ENCODE measurements at places on chromosomes 7 and 10.

DNA sequence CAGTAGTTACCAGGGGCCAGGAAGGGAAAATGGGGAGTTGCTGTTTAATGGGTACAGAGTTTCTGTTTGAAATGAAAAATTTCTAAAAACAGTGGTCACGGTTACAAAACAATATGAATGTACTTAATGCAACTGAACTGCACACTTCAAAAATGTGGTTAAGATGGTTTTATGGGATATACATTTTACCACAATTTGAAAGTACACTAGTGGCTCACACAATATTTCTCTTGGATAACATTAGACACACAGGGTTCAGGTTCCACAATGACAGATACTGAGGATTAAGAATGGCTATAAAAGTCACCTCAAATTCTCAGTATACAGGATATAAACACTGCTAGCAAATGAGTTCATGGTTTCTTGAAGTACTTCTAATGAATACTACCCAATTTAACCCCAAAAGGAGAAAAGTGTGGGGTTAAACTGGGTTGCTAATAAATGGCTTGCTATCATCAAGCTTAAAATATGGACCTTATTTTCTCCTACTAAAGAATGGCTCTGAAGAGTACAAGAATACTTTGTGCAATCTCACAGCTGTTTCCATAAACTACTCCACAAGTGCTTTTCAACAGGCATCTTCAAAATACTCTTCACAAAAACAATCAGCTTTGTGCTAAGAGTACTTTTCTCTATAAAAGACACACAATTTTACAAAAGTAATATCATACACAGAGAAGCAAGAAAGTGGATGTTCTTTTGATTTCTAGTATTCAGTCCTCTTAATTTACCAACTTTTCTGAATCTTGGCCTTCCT lies 92.9 kb downstream of the SRPK2 start:
- no peak for DNase-seq

DNA sequence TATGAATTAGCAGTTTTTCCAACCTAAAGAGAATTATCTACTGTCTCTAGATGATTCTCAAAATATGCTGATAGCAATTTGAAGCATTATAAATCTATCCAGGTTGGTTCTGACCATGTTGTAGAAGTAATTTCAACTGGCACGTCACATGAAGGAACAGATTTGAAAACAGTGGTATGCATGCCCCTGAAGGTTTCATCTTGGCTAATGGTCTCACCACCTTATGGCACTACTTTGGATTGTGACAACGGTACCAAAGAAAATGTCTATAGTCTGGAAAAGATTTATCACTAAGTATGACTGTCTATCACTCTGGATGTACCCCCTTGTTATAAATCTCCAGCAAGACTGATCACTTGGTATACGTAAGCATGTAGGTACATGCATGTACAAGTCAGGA lies 723.1 kb upstream of the GALNT17 start:
- DNase-seq: no peak

DNA sequence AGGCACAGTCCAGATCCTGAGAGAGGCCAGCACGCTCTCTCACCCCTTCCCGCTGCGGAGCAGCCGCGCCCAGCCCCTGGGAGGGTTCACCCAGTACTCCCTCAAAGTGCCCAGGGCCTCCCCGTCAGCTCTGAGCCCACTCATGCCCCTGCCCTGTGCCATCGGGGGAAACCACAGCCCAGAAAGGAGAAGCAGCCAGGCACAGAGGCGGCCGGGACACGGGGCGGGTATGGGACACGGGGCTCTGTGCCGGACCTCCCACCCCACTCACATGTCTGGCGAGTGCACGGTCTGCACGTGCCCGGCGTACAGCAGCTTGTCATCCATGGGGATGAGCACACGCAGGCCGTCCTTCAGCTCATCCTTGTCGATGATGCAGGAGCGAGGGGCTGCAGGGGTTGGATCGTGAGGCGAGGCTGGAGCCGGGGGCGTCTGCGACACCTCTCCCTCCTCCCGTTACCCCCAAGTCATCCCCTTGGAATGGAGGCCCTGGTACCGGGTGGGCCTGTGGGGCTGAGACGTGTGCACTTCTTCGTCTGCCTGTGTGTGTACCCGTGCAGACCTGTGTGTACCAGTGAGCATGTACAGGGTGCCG lies 38.2 kb downstream of the SLC29A4 start:
- no peak for DNase-seq

GRCh38 chr7:66747385-66747784 lies 6.9 kb downstream of the RABGEF1 start:
- DNase-seq: no peak

DNA sequence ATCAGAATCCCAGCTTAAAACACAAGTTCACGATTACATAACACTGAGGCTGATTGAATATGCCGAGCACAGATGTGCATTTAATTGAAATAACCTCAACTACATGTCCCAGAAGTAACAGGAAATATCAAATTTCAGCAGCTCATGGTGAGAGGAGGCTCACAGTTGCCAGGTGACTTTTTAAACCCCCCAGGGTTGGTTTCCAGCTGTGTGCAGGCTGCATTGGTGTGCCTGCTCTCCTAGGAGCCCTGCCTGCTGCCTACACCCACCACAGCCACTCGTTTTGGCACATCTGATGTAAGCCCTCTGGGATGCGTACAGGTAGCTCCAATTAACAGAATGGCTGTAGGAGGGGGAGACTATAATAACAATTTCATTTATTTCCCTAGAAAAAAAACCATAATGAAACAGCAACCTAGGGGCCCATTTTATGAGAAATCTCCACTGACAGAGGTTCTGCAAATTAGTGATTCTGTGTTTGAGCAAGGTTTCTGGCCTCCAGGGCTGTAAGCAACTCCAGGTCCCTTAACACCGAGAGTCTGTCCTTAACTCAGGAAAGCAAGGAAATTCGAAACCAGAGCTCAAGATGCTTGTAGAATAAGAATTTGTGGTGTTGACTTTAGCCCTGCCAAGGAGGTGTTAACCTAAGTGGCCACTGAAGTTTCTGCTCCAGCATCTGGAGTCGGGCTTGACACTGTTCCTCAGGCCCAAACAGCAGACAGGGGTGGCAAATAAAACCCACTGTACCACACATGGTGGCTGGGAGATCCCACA lies 161.9 kb downstream of the BMPER start:
- DNase-seq: no peak

- no peak for DNase-seq
These were observed 820.7 kb downstream of the GRID1 start for GRCh38 chr10:85545874-85546273.

DNA sequence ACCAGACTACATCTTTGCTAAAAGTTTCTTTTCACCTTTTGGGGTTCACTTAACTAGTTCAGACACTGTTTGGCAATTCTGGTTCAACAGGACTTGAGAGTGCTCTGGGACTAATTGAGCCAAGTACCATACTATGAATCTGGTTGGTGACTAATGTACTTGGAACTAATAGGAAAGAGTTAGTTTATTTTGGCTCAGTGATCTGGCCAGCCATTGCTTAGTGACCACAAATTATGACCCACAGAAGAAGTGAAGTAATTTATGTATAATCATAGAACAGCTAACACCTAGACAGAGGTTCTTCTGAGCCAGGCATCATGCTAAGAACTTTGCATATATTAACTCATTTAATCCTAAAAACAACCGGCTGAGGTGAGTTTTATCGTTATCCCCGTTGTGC lies 126.5 kb upstream of the JCAD start:
- DNase-seq: no peak

GRCh38 chr10:97916586-97916985 lies 66.9 kb downstream of the GOLGA7B start:
- DNase-seq: no peak

GRCh38 chr7:81789406-81790119 lies 19.7 kb upstream of the HGF start:
- no peak for DNase-seq

DNA sequence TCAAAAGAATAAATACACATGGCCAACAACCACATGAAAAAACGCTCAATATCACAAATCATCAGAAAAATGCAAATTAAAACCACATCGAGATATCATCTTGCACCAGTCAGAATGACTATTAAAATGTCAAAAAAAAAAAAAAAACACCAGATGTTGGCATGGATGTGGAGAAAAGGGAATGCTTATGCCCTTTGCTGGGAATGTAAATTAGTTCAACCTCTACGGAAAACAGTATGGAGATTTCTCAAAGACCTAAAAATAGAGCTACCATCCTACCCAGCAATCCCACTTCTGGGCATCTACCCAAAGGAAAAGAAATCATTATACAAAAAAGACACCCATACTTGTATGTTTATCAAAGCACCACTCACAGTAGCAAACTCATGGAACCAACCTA lies 45.0 kb upstream of the DIP2C start:
- DNase-seq: no peak

GRCh38 chr10:124008187-124008586 lies 85.2 kb downstream of the CHST15 start:
- DNase-seq: no peak

- DNase-seq: peak; percentile 74
These were observed 695 bp downstream of the HSPA12A start for GRCh38 chr10:116741391-116742351.

GRCh38 chr7:815284-816216 lies 16.7 kb upstream of the SUN1 start:
- peak; percentile 96 for DNase-seq

- DNase-seq: peak; percentile 97
These were observed 64.5 kb upstream of the SYPL1 start for GRCh38 chr7:106176414-106177299.

DNA sequence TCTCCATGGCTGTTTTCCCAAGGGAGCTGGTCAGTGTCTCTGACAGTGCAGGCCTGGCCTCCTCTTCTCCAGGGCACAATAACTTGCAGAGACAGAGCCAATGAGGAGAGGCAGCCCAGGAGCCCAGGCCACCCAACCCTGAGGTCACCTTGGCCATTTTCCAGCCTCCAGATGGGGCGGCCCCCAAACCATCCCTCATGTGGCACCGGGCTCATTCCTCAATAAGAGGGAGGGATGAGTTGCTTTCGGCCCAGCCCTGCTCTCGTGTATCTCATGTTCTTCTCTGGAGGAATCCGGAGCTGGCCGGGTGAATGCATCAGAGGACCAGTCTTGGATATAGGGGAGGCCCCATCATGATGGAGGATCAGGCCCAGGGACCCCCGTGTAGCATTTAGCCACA lies 98.9 kb downstream of the C10orf105 start:
- DNase-seq: no peak

- peak; percentile 29 for DNase-seq
These were observed 38.0 kb upstream of the TMEM72 start for GRCh38 chr10:44873160-44873559.

GRCh38 chr10:83862723-83863122 lies 276.6 kb upstream of the GHITM start:
- DNase-seq: no peak

- DNase-seq: peak; percentile 32
These were observed 106.0 kb downstream of the ADARB2 start for GRCh38 chr10:1631282-1631681.

DNA sequence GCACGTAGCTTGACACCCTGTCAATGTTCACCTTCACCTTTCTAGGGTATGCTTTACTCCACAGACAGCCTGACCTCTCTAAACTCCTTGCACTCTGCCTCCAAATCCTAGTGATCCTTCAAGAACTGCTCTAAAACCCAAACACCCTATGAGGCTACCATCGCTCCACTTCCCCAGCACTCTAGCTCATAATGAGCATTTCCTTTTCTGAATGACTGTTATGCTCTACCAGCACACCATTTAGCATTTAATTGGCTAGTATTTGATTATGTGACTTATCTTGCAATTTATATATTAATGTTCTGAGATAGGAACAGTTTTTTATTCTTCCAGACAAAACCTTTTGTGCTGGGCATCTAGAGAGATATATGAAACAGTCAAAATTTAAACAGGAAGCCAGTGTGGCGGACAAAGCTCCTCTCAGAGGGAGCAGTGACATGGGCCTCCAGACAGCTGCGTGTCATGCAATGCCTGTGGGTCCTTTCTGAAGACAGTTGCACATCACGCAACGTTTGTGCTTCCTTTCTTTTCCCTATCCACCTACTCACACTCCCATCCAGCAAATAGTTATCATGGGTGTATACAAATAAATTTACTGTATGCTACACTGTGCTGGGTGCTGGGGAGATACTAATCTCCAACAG lies 86.3 kb downstream of the ALOX5 start:
- DNase-seq: no peak

DNA sequence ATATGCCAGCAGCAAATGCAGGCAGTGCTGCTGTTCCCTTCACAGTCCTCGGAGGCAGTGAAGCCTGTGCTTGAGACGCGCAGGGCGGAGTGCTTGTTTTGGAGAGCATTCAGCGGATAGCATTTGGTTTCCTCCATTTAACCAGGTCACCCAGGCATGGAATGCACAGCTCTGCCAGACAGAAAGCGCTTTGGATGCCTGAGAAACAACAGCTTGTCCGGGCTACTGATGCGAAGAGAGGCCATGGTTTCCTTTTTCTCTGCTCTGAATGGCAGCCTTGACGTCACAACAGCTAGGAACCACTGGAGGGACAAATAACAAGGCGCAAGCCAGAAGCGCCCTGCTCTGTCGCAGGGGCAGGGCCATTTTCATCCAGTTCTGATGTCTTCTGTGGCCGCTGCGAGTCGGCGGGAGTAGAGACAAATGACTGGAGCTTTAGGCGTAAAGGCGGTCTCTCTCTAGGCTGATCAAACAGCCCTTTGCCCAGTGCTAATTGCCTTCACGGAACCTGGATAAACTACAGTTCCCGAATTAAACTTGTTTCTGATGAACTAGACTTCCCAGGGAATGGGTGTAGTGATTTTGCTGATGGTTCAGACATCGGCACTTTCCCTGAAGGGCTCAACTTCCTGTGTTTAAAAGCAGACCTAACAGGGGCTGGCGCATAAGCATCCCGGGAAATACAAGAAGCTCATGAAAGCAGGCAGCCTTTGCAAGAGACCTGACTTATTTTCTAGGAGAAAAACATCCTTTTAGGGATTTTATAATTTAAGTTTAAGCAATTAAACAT lies 187.6 kb upstream of the KLF14 start:
- DNase-seq: no peak

DNA sequence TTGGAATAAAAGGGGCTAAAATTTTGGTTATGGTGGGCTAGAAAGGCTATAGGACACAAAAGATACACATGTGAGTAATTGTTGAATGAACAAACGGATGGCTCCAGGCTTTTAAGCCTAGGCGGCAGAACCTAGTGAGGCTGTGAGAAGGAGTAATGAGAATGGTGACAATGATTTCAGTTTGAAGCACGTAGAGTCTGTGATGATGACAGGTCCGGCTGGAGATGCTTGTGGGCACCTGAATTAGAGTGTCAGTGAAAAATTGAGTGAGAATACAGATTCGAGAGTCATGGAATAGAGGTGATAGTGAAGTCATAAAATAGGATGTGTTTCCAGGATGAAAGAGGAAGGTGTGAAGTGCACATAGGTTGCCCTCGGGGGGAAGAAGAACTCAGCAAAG lies 170.6 kb downstream of the TMEM178B start:
- no peak for DNase-seq

- peak; percentile 53 for DNase-seq
These were observed 753 bp downstream of the CAMK2B start for GRCh38 chr7:44324481-44325200.

GRCh38 chr7:158270106-158270775 lies 317.4 kb downstream of the PTPRN2 start:
- DNase-seq: no peak

- no peak for DNase-seq
These were observed 538.5 kb downstream of the INHBA start for GRCh38 chr7:41164440-41164839.

- no peak for DNase-seq
These were observed 4.7 kb upstream of the HGF start for GRCh38 chr7:81774551-81774950.
